Stimulated activated CD4-positive, alpha-beta T cell treated with anti-CD3 and anti-CD28 coated beads, Interleukin-1b, Interleukin-23, amount 100 ng/mL, for 1 hour (primary cell): ENCODE measurements at places on chromosomes 3 and 15.

DNA sequence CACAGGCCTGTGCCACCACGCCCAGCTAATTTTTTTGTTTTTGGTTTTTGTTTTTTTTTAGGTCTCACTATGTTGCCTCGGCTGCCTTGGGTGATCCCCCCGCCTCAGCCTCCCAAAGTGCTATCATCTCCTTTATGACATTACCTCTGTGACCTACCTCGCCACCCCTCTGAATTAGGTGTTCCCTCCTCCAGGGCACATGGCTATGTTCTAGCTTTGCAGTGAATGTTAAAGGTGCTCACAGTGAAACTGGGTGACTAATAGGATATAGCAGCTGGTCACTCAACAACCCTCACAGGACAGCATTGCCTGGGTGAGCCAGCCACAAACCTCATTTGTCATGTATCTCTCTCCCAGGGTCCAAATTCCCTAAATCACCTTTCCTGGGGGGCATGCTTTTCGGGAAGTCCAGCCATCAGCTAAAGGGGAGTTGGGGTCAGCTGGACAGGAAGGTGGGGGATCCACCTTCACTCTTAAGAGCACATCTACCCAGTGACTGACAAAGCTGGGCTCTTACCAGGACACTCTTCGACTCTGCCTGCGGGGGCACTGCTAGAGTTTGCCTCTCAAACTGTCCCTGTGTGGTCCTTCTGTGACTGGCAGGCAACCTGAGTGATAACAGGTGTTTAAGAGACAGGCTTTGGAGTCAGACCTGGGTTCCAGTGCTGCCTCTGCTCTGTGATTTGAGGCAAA is 1.6 kb upstream of the TTLL3 start:
- no peak for DNase-seq

GRCh38 chr15:48861813-48862431 is 16.0 kb upstream of the EID1 start:
- DNase-seq = no peak

- no peak for DNase-seq
Observed at GRCh38 chr3:74789111-74789510, 174.7 kb upstream of the CNTN3 start.

GRCh38 chr3:177341736-177342419 is 144.6 kb upstream of the TBL1XR1 start:
- DNase-seq = no peak

GRCh38 chr15:49236869-49237268 is 66.8 kb downstream of the GALK2 start:
- no peak for DNase-seq

DNA sequence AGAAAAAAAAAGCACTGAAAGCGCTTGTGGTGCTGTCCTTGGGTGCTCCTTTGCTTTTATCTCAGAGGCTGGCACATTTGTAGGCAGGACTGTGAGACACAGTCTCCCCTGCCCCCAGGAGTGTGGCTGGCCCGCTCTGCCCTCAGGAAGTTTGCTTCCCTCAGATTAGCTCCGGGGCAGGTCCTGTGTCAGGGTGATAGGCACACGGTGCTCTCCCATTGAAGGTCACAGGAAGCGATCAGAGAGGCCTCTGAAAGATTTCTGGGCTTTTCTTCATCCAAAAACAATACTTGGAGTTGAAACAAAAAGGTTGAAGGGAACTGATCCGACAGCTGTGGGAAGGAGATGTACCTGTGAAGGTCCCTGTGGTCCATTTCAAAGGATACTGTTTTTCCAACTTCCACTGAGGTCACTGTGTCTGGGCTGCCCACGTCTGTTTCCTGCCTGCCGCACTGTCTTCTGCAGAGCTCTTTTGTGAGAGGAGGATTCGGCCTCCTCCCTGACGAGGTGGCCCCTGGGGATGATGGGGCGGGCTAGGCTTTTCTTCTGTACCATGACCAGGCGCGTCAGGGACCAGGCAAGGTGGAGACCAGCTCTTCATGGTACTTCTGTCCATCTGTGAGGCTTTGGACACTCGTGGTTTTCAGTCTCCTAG is 330.5 kb upstream of the CTDSPL start:
- DNase-seq = no peak

GRCh38 chr3:149307435-149307783 is 26.0 kb downstream of the TM4SF18 start:
- DNase-seq = no peak

GRCh38 chr3:44104668-44105321 is 136.9 kb upstream of the TOPAZ1 start:
- no peak for DNase-seq

- DNase-seq = no peak
Observed at GRCh38 chr3:43331381-43331780, 45.0 kb downstream of the SNRK start.

DNA sequence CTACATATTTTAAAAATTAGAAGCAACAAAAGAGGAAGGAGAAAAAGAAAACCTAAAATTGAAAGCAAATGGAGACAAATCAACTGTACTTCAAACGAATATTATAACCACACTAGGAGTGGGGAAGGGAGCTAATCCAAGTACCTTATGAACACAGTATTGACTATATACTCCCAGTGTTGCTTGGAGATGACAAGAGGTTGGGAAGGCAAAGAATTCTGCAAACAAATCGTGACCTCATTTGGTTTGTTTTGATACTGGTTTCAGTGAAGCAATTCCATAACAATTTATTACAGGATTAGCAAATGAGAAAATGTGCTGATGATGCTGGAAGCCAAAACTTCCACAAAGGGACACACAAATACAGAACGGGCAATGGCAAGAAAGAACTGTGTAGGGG is 268.1 kb downstream of the ULK4 start:
- DNase-seq = no peak

DNA sequence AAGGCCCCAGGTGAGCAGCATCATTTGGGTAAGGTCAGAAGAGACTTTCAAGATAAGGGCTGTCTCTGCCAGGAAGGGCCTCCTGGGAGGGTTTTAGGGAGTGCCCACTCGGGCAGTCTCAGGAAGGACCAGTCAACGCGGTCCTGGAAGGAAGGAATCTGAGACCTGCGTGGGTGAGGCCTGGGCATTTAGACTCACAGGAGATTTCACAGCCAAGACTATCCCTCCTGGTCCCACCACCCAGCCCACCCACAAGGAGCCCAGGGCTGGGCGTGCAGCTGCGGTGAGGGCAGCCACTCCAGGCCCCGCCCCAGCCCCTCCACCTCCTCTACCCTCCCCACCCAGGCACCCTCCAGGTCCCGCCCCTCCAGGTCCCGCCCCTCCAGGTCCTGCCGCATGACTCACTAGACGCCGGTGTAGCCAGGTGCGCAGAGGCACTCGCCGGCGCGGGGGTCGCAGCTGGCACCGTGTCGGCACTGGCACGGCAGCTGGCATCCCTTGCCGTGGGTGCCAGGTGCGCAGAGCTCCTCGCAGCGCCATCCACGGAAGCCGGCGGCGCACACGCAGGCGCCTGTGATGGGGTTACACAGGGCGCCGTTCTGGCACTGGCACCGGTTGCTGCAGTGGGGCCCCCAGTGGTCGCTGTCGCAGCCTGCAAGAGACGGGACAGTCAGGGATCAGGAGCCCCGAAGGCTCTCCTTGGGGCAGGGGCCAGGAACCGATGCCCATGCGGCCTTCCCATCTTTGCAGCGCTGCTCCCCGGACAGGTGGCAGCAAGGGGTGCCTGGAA is 112.7 kb downstream of the RAB11A start:
- peak; percentile 18 for DNase-seq

- DNase-seq = no peak
Observed at GRCh38 chr3:178749471-178749870, 213.2 kb downstream of the KCNMB2 start.

- DNase-seq = no peak
Observed at GRCh38 chr15:73695773-73696640, 11.8 kb downstream of the CD276 start.

GRCh38 chr3:104735691-104736090 is 631.0 kb upstream of the ALCAM start:
- no peak for DNase-seq

DNA sequence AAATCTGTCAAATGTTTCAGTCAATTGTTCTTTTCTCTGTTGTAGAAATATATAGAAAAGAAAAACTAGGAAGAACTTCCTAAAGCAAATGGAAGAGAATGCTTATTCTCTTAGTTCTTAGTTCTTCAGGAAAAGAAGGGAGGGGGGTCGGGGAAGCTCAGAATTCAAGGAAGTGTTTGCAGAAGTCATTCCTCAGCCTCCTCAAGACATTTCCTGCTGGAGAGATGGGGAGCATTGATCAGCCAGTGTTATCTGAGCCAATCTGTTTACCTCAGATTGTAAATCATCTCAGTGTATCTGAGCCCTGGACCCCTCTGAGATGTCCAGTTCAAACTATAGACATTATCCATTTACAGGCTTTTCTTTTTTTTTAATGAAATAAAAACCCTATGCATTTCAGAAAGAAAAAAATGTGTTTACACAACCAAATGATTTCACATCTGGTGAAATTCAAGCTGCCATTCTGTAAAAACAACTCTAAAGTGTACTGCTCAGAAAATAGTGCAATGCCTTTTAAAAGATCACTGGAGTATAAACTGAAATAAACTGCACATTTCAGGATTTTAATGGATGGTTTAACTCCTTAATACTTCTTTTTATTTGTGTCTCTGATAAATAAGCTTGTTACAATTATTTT is 460.7 kb downstream of the ROBO1 start:
- DNase-seq = no peak

- DNase-seq = no peak
Observed at GRCh38 chr3:100004931-100005330, 109.4 kb downstream of the FILIP1L start.

- no peak for DNase-seq
Observed at GRCh38 chr15:66144978-66145725, 108.4 kb downstream of the MEGF11 start.

- DNase-seq = no peak
Observed at GRCh38 chr3:110897046-110897445, 174.6 kb upstream of the NECTIN3 start.

DNA sequence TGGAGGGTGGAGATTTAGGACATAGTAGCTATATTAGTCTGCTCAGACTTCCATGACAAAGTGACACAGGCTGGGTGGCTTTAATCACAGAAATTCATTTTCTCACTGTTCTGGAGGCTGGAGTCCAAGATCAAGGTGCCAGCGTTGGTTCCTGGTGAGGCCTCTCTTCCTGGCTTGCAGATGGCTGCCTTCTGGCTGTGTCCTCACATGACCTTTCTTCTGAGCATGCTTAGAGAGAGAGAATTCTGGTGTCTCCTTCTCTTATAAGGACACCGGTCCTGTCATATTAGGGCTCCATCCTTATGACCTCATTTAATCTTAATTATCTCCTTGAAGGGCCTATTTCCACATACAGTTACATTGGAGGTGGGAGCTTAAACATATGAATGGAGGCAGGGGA is 14.9 kb upstream of the SHC4 start:
- no peak for DNase-seq

GRCh38 chr15:67100801-67101581 is 35.6 kb downstream of the SMAD3 start:
- DNase-seq = no peak

- DNase-seq = no peak
Observed at GRCh38 chr3:182509844-182510460, 283.4 kb upstream of the ATP11B start.

- no peak for DNase-seq
Observed at GRCh38 chr3:45937206-45938042, 5.8 kb upstream of the CXCR6 start.

DNA sequence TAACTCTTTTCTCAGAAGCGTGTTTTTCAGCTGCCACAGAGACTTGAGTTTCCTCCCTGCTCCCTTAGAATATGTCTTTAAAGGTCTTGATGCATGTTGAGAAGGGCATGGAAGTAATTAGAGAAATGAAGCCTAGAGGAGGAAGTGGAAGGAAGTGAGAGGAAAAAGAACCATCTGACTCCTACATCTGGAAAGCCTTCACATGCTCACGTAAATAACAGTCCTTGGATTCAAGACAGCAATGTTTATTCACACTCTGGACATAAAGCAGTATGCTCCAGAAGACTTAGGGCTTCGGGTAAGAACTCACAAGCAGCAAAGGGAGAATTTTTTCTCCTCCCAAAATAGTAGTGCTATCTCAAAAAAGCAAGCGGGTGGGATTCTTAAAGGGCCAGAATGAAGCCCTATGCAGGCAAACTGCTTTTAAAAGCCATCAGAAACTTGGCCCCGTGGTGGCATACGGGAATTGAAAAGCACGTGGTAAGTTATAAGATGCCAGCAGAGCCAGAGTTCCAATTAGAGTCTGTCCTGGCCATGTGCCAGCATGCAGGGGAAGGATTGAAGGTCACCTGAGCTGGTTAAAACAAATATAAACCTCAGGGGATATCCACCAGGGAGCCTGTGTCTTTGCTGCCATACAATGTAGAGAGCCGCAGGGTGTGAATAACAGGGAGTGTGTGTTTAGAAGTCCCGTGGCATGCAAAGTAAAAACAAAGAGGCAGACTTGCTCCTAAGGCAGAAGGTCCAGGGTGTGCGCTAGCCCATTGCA is 380.8 kb upstream of the NDN start:
- DNase-seq = no peak

DNA sequence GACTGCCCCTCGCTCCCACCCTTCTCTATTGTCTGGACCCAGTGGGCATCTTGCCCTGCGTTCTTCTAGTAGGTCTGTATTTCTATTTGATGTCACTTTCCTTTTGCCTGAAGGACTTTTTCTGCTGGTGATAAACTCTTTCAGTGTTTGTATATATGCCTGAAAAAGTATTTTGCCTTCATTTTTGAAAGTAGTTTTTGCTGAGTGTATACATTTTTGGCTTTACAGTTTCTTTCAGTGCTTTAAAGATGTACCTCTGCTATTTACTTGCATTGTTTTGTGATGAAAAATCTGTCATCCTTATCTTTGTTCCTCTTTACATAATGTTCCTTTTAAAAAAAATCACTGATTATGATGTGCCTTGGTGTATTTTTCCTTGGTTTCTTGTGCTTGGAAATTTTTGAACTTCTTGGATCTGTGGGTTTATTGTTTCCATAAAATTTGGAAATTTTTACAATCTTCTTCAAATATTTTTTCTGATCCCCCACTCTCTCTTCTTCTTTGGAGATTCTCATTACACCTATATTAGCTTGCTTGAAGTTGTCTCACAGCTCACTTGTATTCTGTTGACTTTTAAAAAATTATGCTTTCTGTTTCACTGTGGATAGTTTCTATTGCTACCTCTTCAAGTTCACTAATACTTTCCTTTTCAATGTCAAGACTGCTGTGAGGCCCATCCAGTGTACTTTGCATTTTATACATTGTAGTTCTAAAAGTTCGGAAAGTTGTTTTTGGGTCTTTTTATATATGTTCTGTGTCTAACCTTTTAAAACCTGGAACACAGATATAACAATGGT is 67.8 kb downstream of the RGMA start:
- DNase-seq = no peak

DNA sequence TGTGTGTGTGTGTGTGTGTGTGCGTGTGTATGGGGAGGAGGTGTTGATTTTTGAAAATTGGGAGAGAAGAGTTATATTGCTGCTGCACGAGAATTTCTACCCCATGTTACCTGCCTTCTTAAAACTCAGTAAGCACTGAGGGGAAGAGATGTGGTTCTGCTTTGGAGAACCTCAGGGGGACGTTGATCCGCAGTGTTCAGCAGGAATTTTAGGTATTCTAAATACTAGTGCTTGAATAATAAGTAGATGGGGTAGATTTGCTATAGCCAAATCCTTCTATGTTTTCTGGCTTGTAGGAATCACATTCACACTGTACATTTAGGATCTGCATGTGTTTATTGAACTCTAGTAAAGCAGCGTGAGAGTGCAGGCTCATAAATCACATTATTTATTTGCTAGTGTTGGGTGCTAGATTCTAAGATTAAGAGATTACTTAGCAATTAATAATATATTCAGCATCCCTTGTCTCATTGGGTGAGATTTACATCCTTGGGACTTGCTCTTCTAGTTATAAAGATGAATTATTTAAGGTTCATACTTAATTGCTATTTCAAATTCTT is 268.1 kb downstream of the MFSD1 start:
- DNase-seq = no peak
